Right ventricle myocardium inferior (tissue), 1 donor: ENCODE measurements at places on chromosomes 4 and X. TPM values are rescaled to one million over a fixed set of nuclear protein-coding genes. Genes with fewer than 3 reads are reported as not detected.

The BEX1 gene
- 0.38 TPM for total RNA-seq

- DNase-seq, result peak; percentile 67
These were observed 16.7 kb downstream of the GAB3 start for GRCh38 chrX:154734061-154734781.

The SYNPO2 gene
- total RNA-seq, result 206 TPM

- no peak for DNase-seq
These were observed 39.9 kb upstream of the PCDH19 start for GRCh38 chrX:100449696-100450608.

The C4orf50 gene
- not detected for total RNA-seq

The SLC9B1 gene
- total RNA-seq, result 0.95 TPM

DNA sequence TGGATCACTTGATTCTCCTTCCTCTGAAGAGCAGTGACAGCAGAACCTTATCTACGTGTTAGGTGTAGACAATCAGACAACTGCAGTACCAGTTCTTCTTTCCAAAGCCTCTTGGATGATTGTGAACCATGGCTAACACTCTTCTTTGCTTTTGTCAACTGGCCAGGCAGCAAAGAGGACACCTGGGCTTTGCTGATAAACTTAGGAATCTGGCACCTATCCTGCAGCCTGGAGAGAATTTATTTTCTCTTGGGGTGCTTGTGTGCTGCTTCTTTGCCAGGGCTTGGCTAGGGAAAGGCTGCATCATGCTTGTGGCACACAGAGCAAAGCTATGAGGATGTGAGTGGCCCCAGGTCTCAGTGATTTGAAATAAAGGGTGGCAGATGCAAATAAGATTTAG is 77.4 kb downstream of the ANAPC4 start:
- DNase-seq, result no peak

GRCh38 chr4:10011885-10012284 is 9.4 kb downstream of the SLC2A9 start:
- DNase-seq, result no peak

- peak; percentile 75 for DNase-seq
These were observed 426 bp downstream of the SLBP start for GRCh38 chr4:1711571-1712215.

The ACOX3 gene
- total RNA-seq, result 25.3 TPM

The CT45A5 gene
- not detected for total RNA-seq

- no peak for DNase-seq
These were observed 264.1 kb downstream of the CBLL2 start for GRCh38 chrX:22536746-22537304.

- DNase-seq, result no peak
These were observed 8.5 kb downstream of the PCDH10 start for GRCh38 chr4:133157460-133158160.

The IL21 gene
- not detected for total RNA-seq

DNA sequence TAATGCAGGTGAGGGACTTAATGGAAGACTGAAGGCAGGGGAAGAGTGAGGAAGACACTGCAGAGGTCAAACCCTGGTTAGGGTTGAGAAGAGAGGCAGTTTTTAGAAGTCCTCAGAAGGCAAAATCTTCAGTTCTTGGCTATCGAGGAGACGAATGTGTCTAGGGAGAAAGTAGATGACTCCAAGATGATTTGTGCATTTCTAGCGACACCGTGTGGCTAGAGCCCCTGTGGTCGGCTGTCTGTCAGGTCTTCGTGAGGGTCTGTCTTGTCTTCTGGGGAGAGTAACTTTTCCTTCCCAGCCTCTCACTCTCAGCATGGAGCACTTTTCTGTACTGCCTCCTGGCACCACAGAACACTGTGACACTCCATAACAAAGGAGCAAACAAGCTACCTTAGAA is 458.1 kb downstream of the STIM2 start:
- no peak for DNase-seq

- DNase-seq, result no peak
These were observed 297.8 kb downstream of the ZNF674 start for GRCh38 chrX:46247456-46247855.

GRCh38 chr4:178255172-178255571 is 812.9 kb upstream of the AGA start:
- no peak for DNase-seq

The PNCK gene
- 11.3 TPM for total RNA-seq

- no peak for DNase-seq
These were observed 7.2 kb upstream of the ADD1 start for GRCh38 chr4:2836391-2836859.

DNA sequence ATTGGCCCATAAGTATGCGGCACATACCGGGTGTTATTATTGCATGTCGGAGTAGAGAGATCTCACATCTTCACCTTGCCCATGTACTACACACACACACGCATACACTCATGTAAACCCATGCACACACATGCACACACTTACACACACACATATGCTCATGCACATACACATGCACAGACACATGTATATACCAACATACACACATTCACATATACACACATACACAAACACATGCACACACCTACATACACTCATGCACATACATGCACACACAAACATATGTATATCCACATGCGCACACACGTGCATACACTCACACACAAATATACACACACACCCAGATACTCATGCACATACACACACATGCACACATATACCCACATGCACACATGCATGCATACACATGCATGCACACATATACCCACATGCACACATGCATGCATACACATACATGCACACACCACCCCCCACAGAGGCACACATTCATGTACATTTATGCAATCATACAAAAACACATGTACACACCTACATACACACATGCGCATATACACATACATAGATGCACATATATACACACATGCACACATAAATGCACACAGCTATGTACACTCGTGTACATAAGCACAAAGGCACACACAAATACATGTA is 11.2 kb downstream of the CYP4V2 start:
- no peak for DNase-seq

GRCh38 chr4:47784222-47784621 is 53.6 kb downstream of the CORIN start:
- no peak for DNase-seq

GRCh38 chrX:134572816-134573682 is 85.2 kb downstream of the PLAC1 start:
- no peak for DNase-seq

The SEC24B gene
- total RNA-seq, result 26.1 TPM

DNA sequence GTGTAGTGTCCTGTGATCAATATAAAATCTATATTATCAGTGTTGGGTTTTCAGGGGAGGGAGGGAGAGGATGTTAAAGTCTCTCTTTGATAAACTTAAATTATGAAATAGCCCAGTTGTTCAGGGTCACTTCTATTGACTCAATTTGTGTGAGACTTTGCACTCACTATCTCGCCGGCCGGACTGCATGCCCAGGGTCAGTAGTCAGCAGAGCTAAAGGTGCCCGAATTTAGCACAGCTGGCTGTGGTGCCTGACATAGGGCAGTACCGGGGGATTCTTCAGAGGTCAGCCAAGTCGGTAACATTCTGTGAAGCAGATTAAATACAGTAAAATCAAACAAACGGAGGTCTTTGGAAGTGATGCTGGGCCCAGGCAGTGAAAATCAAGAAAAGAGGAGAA is 19.2 kb downstream of the GABRQ start:
- DNase-seq, result no peak

DNA sequence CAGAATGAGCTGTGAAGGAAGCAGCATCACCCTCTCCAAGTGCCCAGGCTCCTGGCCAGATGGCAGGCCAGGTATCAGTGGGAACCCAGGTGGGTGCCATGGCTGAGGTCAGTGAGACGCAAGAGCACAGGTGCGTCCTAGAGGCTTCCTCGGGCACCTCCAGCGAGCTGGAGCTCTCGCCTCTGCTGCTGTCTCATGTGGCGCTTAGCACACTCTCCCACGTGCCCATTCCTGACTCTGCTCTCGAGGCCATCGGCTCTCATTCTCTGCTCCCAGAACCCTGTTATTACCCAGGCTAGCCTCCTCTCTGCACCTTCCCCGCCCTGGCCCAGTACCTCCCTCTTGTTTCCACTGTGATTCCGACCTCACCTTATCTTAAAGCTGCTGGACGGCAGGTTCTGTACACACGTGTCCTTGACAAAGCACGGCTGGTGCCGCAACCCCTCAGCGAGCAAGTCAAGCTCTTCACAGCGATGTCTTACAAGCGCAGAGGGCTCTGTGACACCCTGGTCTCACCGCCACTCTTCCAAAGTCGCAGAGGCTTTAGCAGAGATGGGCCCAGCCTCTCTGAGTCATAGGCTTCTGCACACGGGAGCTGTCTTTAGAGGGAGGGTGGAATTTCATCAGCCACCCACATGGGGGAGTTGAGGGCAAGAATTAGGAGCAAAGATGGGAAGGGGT is 15.4 kb upstream of the MSANTD1 start:
- no peak for DNase-seq

The NALF2 gene
- total RNA-seq, result 41.1 TPM

DNA sequence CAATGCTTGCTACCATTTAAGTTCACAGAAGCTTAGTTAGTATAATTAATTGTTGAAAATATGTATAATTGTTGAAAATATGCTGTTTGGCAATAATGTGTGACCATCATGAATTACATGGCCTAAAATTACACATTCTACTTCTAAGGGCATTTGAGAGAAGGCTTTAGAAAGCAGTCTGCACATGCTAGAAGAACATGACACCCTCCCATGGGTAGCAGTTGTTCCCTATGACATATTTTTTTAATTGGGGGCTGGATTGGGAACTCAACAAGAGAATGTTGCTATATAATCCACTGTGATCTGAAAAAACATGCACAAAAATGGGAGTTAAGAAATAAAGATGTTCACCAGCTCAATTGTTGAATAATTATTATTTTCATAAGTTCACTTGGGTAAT is 331.4 kb downstream of the ARHGAP24 start:
- DNase-seq, result no peak

GRCh38 chr4:10085828-10086505 is 30.6 kb downstream of the WDR1 start:
- DNase-seq, result peak; percentile 30

DNA sequence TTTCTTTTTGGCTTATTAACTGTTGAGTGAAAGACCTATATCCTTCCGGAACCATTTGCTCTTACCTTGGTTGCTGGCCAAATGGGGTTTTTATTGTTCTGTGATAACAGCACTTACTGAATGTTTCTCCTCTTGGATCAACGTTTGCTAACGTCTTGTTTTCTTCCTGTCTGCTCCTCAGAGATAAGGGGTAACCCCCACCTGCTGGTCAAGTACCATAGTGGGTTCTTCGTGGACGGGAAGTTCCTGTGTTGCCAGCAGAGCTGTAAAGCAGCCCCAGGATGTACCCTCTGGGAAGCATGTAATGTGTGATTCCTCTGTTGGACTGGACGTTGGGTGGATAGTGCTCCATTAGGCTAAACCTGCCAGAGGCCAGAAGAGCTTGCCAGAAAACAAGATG is 15.3 kb downstream of the BMX start:
- no peak for DNase-seq

DNA sequence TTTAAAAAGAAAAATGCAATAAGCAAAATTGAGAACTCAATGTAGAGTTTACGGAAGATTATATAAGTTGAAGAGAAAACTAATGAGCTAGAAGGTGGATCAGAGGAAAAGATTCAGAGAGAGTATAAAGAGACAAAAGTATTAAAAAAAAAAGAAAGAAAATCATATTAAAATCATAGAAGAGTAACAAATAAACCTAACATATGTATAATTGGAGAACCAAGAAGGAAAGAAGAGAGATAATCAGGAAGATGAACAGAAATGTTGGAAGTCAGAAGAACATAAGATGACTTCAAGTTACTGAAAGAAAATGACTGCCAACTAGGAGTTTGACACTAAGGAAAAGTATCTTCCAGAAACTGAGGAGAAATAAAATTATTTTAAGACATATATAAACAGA is 34.3 kb upstream of the ANTXR2 start:
- no peak for DNase-seq

The ZFYVE28 gene
- total RNA-seq, result 6.5 TPM

- no peak for DNase-seq
These were observed 82.1 kb downstream of the FIP1L1 start for GRCh38 chr4:53459548-53459947.

GRCh38 chrX:2507904-2508627 is 7.3 kb upstream of the DHRSX start:
- DNase-seq, result no peak

The GPR173 gene
- 0.35 TPM for total RNA-seq

The MAGEA10 gene
- not detected for total RNA-seq

- no peak for DNase-seq
These were observed 286.5 kb downstream of the EPHA5 start for GRCh38 chr4:65383589-65384305.
